Stimulated activated CD8-positive, alpha-beta memory T cell treated with anti-CD3 and anti-CD28 coated beads, Interleukin-2, amount 100 ng/mL, for 1 hour (primary cell): ENCODE measurements at places on chromosomes 6 and 20.

DNA sequence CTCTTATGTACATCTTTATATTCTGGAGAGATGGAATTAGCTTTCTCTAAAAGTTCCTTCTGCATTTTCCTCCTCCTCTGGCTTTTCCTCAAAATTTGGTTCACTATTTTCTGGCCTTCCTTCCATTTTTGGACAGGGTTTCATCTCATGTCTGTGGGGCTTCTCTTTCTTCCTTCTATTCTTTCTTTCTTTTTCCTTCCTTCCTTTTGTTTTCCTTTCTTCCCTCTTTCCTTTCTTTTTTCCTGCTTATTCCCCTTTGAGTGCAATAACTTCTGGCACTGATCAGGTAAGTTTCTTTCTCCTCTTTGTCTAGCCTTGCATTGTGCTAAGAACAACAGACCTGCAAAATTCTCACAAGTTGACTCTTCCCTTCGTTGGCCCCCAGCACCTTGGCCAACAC is 5.5 kb upstream of the ATRN start:
- DNase-seq, result no peak

- DNase-seq, result no peak
These were observed 8.7 kb upstream of the ZMYND8 start for GRCh38 chr20:47365023-47365764.

GRCh38 chr6:76683985-76684384 is 611.5 kb upstream of the IMPG1 start:
- DNase-seq, result no peak

DNA sequence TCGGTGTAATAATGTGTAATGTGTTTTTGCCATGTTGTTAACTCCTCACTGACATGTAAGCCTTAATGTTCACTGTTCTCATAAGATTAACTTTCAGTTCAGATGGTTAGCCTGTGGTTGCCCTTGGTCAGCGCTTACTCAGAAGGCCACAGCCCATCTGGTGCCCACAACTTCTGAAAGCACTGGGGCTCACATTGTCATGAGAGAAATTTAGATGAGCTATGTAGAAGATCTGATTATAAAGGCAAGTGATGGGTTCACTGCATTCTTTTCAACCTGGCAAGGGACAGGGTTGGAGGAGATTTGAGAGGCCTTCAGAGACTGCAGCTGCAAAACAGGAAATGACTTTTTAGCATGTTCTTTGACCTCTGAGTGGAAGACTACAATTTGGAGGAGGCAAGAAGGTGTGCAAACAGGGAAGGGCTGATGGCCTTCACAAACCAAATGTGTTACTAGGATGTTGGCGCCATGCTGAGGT is 242.3 kb upstream of the SUPT3H start:
- no peak for DNase-seq

GRCh38 chr20:8398263-8399051 is 266.4 kb downstream of the PLCB1 start:
- no peak for DNase-seq

GRCh38 chr6:52155791-52156576 is 30.2 kb upstream of the IL17A start:
- DNase-seq, result no peak

DNA sequence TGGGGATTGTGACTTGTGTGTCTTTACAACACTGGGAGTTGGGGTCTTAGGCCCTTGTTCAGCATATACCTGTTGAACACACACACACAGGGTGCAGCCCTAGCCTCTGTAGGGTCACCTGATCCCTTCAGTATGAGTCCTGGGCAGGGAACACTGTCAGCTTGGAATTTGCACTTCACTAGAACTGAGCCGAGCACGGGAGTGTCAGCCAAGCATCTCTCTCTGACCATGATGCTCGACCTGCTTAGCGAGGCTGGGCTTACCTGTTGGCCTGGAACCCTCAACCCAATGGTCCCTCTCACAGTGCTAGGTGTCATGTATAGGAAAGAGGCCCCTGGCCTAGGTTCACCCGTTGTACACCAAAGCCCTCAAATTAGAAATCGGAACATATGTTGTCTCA is 96.1 kb downstream of the NKAIN2 start:
- DNase-seq, result no peak

GRCh38 chr6:160327981-160328380 is 20.2 kb upstream of the SLC22A3 start:
- no peak for DNase-seq

DNA sequence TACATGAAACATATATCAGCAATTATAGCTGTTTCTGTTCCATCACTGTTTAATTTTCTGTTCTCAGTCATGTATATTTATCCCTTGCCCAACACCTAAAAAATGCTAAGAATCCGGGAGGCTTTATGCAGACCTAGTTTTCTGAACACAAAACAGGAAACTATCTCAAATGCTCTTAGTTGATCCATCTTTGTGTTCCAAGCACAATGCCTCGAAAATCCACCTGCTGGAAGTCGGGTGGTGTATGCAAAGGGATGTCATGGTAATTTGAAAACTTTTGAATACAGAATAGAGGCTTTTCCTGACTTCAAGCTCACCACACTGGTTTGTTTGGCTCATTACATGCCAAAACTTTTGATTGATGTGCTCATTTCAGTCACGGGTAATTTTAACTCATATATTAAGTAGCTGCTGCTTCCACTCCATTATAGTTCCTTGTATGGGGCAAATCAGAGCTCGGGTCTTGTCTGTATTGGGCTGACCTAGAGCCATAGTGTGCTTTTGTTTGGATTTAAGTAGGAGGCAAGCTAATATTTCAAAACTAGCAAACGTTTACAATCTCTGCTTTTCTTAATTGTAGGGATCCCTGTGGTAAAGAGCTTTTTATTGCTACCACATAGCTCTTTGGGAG is 646.5 kb upstream of the EPHA7 start:
- no peak for DNase-seq

GRCh38 chr20:50027611-50028105 is 44.9 kb downstream of the SNAI1 start:
- no peak for DNase-seq

- no peak for DNase-seq
These were observed 166.6 kb downstream of the KHDC1L start for GRCh38 chr6:73058736-73059135.

GRCh38 chr20:35490736-35491181 is 35.4 kb downstream of the CEP250 start:
- peak; percentile 38 for DNase-seq

DNA sequence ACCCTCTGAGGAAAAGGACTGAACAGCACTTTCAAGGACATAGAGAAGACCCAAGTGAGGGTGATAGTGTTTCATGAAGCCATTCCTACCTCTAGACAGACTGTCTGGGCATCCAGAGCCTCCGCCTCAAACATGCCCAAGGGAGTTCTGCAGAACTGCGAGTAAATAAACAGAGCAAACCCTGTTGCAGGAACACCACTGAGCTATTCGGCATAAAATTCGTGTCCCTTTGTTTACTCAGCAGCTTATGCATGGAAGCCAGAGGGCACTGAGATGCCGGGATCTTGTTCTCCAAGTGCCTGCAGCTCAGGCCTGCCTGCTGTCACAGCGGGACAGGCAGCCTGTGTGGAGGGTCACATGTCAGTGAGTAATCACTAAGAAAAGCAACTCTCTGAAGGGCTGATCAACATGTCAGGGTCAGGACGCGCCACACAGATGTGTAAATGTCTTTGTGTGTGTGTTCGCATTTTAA is 164.9 kb upstream of the HEY2 start:
- DNase-seq, result no peak

DNA sequence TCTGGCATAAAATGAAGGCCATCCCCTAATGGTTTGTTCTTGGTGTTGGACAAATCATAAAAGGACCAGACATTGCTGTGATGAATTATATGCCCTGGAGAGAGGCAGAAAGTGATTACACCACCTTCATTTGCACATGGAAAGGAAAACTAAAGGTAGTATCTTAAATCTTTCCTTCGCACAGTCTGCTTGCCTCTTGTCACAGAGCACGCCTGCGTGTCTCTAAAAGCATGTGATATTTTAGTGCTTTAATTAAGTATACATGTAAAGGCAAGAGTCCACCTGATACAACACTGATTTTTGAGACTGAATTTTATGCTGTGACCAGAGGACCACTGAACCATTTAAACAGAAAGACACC is 28.8 kb upstream of the PLAGL1 start:
- no peak for DNase-seq

DNA sequence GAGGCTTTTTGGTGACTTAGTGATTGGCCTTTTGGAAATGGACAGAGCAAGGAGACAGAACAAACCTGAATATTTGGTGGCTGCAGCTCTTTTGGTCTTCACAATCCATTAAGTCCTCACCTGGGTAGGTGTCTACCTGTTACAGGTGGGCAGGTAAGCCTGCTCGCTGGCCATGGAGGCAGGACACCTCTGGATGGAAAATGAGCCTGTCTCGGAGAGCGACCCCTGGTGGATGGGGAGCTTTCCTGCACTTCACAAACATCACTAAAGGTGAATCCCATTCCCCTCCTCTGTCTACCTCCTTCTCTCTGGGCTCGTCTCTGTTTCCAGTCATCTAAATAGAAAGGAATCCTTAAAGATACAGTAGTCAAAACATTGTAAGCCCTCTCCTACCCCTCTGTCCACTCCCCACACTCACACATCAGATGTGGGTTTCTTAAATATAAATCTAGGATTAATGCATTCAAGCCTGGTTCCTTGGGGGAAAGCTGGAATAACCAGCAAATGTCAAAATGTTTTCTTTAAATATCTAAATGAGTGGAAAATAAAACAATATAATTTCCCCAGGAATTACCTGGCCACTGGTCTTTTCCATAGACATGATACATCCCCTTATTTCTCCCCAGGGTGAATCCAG is 304.9 kb downstream of the CDH26 start:
- peak; percentile 23 for DNase-seq

DNA sequence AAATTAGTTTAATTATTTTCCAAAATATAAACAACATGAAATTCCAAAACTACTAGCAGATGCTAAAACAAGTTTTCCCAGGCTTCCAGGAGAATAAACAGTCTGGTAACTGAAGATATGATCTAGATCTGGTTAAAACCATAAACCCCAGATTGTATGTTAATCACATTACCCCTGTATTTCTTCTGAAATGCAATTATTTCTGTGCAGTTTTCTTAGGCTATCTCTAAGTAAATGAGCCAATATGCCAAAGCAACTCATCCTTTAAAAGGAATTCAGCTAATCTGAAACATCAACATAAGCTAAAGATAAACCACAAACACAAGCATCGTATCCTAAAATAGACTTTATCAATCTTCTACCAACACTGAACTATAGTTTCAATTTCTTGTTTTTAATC is 44.6 kb upstream of the SENP6 start:
- DNase-seq, result no peak

DNA sequence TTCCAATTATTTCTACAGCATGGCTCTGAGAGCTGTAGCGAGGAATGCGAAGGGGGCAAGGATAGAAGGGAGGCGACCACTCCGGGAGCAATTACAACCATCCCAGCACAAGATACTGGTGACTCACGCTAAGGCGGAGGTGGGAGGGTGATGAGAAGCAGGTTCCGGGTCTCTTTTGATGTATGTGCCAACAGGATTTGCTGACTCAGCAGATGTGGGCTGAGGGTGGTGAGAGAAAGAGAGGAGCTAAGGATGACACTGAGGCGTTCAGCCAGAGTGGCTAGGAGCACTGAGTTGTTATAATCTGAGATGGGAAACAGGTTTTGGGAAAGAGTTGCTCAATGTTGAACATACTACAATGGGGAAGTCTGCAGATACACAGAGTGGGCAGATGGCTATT is 9.3 kb upstream of the TXNDC5 start:
- DNase-seq, result no peak

DNA sequence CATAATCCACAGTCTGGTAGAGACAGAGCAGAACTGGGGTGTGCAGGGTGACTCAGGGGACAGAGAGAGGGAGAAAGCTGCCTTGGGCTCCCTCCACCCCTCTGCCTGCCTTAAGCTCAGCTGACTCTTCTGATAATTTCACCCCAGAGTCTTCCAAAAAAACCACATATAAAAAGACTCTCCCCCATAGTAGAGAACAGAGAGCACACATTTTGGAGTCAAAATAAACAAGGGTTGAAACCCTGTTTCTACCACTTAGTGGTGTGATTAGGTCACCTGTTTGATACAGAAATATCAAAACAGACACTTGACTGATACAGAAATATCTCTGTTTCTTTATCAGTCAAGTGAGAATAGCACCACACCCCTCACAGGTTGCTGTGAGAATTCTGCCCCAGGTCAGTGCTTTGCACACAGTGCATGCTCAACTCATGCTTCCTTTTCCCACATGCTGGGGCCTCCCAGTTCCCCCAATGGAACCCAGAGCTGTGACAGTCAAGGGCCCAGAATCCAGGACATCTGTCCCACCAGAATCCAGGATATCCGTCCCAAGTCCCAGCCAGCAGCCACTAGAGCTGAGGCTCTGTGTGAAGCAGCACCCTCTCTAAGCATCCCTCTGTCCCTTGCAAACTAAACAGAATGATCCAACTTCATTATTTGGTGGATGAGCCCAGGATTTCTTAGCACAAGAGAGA is 1.2 kb downstream of the TREML2 start:
- no peak for DNase-seq

DNA sequence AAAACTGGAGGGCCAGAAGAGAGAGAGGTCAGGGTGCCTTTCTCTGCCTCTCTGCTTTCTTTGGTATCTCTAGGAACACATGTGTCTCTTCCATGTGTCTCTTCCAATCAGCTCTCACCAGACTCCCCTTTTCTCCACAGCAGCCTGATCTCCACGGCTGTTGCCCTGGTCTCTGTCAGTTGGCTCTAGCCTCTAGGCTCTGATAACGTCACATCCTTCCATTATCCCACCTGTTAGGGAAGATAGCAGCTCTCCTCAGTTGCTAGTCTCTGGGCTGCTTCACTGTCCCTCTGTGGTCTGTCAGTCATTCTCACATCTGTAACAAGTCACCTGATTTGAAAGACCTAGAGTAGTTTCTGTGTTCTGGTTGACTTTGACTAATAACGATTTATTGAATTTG is 80.2 kb downstream of the PLCB4 start:
- DNase-seq, result no peak

GRCh38 chr20:53981752-53982437 is 88.5 kb downstream of the BCAS1 start:
- no peak for DNase-seq

DNA sequence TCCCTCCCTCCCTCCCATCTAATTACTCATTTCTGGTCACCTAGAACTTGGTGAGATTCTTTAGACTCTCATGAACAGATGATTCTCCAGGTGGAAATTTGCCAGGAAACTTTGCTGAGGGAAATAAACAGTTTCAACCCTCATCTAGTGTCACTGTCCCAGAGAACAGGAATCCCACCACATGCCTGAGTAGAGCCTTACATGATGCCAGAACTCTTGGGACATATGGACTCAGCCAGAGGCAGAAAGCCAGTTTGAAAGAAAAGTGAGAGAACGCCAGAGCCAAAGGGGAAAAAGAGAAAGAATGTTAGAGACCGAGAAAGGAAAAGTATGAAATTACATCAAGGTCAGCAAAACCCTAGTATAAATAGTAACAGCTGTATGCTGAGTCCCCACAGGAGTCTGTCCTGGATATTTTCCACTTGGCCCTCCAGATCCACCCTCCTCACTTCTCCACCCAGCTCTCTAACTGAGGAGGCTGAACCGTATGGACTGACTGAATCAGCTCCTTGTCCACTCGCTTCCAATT is 127.5 kb upstream of the COL21A1 start:
- DNase-seq, result no peak

DNA sequence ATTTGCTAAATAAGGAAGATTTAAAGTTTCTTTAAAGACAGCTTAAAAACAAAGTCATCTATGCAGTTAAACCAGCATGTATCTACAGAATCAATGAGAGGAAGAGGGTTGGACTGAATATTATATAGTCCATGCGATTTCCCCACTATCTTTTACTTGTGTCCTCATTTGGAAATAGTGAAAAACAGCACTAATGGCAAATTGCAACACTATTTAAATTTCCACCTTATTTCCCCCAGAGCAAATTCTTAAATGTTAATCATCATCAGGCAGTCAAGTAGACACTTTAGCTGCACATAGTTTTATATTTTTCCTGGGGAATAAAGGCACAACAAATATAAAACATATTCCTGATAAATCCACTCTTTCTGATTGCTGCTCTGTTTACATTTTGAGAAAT is 114.6 kb downstream of the LCA5 start:
- no peak for DNase-seq
